Hypothalamus (tissue), 51 donors: ENCODE measurements at places on chromosomes 4 and X.

GRCh38 chr4:25523405-25523804 lies 132.2 kb upstream of the SLC34A2 start:
- no peak for DNase-seq

DNA sequence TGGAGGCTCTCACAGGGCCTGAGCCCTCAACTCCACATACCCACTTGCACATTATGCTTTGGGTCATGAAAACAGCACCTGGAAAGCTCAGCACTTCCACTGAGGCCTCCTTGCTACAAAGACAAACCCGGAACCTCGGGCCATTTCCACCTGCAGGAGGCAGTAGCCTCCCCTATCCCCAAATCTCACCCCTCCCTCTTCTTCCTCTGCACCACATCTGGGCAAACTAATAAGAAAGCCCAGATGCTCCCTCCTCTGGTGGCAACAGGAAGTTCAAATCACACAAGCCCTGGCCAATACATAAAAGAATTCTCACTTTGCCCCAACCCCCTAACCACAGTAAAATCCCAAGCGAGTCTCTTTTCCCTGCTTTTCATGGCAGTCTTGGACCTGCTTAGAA lies 136.4 kb downstream of the MAPK10 start:
- DNase-seq = no peak

DNA sequence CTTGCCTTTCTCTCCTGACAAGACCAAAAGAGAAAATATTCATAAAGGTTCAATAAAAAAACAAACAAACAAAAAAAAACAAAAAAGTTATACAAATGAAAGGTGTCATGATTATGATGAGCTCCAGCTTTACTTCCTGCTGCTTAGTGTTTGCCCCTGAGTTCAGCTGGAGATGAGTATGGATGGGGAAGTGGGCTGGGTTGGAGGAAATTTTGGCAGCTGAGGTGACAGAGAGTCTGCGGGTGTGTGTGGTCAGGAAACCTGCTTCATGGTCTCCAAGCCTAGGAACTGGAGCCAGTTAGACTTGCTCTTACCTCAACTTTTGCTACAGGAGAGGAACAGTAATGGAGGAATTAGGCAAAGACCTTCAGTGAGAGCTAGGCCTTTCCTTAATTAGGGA lies 4.3 kb upstream of the CYSLTR1 start:
- no peak for DNase-seq

DNA sequence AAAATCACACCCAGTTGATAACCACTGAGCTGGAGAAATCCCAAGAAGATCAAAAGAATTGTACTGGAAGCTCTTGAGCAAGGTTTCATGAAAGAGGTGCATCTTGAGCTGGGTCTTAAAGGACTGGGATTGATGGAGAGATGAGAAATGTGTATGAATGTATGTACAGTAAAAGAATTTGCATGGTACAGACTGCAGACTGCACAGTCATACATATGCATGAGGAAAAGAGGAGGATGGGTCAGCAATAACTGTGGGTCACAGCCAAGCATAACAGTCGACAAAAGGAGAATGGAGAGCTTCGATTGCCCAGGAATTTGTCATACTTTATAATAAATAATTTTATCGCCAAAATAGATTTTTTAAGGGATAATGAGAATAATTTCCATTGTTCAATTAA lies 4.8 kb upstream of the RELL1 start:
- no peak for DNase-seq

- no peak for DNase-seq
Measured at GRCh38 chrX:113222305-113222704, 381.7 kb upstream of the AMOT start.

- DNase-seq = no peak
Measured at GRCh38 chr4:17098401-17098800, 200.0 kb upstream of the LDB2 start.

DNA sequence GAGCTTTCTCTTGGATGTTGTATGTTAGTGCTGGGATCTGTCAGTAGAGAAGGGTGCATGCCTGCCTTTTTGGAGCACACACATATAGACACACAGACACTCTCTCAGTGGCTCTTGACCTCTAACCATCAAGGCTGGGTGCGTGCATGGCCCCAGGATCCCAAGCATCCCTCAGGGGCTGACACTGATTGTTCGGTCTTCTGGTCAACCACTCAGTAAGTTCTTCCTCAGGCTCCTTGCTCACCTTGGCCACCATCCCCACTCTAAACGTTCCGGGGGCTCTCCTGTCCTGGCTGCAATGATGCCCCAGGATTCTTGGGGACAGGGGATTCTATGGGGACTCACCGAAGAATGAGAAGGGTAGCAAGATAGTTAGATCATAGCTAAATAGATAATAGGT lies 179.6 kb downstream of the SHOX start:
- no peak for DNase-seq

- DNase-seq = peak; percentile 22
Measured at GRCh38 chrX:69285881-69286564, 120.8 kb upstream of the PJA1 start.

- DNase-seq = no peak
Measured at GRCh38 chr4:52235552-52236201, 184.6 kb downstream of the SPATA18 start.

GRCh38 chrX:68462653-68463052 lies 29.4 kb upstream of the OPHN1 start:
- no peak for DNase-seq

DNA sequence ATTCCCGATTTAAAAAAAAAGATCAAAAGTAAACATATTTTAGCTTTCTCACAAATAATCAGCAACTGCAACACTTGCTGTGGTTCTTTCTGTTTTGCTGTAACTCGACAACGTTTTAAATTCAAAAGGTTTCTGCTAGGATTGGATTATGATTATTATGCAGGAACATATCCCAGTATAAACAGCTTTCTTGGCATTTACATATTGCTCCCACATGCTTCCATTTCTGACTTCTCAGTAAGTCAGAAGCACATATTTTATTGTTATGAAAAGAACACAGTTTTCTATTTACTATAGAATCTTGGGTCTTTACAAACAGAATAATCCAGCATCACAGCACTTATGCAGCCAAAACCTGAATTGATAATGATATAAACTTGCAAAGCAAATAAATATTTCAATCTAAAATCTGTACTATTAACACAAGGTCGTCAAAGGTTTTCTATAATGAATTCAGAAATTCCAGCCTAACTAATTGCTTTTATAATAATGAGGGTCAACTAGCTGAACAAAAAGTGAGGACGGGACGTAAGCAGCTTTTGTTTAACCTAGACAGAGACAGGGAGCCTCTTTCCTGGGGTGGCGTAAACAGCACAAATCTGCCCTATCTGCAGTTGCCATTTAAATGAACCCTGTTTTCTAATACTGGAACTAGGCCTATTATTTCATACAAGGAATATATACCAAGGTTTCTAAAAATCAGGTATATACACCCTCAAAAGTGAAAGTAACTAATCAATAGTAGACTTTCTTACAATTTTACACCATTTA lies 9.8 kb upstream of the PCDH18 start:
- DNase-seq = no peak

DNA sequence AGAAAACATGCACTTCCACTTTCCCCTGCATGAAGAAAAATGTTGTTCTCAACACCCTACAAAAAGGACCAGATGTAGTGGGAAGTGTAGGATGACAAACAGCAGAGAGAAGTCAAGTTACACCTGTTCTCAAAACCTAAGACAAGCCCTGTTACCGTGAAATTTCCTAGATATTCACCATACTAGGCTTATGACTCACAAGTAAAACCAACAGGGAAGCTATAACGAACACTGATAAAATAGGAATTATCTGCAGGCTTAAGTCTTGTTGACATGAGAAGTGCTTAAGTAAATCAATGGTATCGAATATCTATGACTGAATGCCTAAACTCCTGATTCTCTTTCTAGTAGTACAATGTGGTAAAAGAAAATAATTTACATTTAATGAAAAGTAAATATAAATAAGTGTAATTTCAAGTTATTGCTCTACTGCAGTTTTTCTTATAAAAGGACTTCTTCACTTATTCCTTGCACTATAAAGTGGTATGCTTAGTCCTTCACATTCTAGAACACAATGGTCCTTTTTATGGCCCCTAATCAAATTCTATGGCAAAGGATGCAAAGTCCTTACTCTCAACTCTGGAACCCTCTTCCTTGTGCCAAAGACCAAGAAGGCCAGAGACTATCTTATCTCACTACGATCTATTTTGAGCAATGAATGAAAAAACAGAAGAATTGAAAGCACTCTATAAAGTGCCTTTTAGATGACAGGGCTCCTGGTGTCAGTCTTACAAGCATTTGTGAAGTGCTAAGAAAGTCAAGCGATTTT lies 19.6 kb downstream of the AP1S2 start:
- no peak for DNase-seq
